ENCODE measurements at places on chromosomes 16 and 17.

GRCh38 chr17:49928837-49929475, 40.0 kb upstream of the DLX4 start:
- no peak for DNase-seq

DNA sequence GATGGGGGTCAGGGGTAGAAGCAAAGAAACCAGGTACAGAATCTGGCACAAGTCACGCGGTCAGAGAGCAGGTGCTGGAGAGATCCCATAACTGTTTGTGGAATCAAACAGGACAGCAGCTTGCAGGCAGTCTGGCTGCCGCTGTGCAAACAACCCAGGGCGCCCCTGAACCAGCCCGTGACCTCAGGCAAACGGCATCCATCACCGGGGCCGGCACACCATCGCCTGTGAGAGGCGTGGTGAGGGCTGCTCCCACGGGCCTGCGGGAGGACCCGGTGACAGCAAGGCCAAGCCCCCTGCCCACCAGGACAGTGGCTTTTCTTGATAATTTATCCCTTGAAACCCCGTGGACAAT, 47.9 kb downstream of the CBFA2T3 start:
- DNase-seq = no peak

GRCh38 chr17:40605306-40605705, 40.0 kb upstream of the CCR7 start:
- peak; percentile 69 for DNase-seq

GRCh38 chr16:67236563-67237395, 9.8 kb downstream of the TMEM208 start:
- DNase-seq = peak; percentile 69

DNA sequence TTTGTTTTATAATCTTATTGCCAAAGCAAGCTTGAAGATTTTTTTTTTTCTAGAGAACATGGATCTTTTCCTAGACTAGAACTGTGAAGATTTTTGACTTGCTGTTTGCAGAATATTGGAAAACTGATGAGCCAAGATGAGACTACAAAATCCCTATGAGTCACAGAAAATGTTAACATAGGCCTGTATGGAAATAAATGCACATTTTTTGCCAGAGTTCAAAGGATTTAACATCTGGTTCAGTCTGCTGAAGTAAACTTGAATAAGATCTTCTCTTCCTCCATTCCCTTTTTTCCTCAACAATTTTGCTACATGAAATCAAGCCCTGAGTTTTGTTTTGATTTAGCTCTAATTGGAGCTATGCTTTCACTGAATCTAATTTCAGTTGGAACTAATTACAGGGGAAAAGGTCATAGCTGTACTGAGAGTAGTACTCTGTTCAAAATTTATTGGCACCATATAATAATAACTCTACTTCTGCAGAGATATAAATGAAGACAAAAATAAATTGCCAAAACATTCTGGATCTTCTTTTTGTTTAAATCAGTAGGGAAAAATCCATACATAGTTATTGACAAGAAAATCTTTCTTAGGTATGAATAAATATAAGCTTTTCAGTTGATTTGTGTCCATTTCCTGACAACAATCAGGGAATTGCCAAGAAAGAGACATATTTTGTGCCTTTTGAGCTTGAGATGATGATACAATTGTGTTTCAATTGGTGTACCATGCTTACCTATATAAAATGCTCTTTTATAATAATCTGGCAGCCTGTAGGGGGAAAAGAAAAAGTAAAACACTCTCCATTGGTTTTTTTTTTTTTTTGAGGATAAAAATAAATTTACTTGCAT, 387.5 kb upstream of the GOT2 start:
- DNase-seq = no peak

GRCh38 chr16:61831351-61831917, 204.8 kb downstream of the CDH8 start:
- DNase-seq = no peak

DNA sequence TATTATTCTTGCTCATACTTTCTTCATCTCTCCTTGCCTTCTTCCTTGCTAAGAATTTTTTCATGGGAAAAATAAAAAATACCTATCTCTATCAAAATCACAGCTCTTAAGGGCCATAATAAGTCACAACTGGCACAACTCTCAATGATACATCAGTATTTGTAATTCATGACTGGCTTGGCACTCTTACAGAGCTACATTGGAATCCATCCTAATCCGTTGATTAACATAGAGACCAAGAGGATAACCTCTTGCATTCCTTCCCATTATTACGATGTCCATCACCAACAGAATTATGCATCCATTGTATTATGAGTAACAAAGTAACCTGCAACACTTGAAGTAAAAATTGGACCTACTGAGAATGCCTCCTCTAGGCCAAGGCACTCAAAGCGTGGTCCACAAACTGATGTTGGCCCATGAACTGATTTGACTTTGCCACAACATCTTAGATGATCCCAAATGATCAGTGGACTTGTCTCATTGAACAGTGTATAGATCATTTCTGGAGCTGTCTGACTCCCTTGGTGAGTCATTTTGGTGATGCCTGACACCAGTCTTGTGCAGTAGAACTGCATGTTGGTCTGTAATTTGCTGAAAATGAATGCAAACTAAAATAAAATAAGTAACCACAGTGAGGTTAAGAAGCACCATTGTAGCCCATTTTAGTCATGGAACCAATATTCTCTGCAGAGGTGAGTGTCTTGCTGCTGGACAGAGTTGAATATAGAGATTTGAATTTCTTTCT, 163.2 kb downstream of the AXIN2 start:
- DNase-seq = no peak

DNA sequence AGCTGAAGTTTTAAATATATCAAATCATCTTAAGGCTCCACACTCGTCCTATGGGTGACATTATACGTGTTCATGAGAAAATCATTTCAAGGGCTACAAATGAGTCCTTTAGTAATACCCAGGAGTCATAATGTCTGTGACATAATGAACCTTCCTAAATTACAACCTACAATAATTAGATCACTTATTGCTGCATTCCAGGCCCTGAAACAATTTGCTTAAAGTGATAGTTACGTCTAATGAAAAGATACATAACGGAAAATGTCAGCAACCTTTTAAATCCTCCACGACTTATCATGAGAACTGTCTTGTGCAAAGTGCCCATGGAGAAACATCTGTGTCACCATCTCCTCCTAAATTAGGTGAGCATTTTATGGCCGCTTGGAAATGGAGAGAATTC, 43.4 kb downstream of the IRX3 start:
- no peak for DNase-seq

- DNase-seq = no peak
Measured at GRCh38 chr16:57972306-57972705, 1.4 kb upstream of the CNGB1 start.

DNA sequence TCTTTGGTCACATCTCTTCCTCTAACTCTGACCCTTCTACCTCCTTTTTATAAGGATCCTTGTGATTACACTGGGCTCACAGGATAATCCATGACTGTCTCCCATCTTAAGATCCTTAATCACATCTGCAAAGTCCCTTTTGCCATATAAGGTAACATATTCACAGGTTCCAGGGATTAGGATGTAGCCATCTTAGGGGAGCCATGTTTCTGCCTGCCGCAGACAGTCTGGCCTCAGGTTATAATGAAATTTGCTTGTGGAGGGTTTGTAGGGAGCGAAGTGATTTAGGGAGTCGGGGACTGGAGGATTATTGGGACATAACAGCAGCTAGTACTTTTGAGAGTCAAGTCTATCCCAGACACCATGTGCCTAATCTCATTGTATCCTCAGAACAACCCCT, 7.7 kb downstream of the EEF2K start:
- DNase-seq = no peak

DNA sequence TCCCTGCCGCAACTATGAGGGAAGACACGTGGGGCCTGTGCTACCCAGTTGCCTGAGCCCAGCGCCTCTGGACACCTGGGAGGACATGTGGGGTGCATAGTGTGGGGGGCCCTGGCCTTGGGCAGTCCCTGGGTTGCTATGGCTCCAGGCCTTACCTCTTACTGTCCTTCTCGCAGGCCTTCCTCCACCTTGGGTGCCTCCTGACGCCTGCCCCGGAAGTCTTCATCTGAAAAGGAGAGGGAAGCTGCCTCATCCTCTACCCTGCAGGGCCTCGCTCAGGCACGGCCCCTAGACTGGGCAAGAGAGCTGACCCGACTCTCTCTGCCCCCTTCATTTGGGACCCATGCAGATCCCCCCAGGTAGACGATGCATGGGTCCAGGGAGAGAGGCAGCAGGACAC, 16.5 kb upstream of the MRPS23 start:
- DNase-seq = no peak

GRCh38 chr17:18858567-18859245, 775 bp downstream of the PRPSAP2 start:
- DNase-seq = no peak

- no peak for DNase-seq
Measured at GRCh38 chr16:78982096-78982744, 618.3 kb downstream of the MAF start.

DNA sequence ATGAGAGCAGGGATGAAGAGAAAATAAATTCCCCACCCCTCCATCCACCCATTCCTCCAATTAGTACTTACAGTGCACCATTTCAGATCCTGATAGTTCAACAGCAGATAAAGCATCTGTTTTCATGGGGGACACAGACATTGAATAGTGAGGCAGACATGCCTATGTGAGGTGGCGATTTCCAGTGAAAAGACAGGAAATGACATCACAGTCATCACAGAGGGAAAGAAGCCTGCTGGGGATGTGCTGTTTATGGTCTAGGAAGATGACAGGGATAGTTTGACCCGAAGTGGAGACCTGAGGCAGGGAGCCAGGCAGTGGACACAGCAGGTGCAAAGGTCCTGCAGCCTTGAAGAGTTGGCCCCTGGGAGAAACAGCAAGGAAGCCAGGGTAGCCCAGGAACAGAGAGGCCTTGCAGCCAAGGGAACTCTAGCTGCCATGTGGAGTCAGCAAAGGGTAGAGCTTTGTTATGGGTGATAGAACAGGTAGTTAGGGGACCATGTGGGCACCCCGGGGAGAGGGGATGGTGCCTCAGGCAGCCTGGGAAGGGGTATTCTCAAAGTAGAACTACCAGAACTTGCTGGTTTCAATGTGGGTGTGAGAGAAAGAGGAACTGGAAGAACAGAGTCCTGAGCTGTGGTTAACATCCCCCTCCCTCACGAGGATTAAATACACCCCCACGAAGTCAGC, 256.6 kb downstream of the CPPED1 start:
- no peak for DNase-seq

DNA sequence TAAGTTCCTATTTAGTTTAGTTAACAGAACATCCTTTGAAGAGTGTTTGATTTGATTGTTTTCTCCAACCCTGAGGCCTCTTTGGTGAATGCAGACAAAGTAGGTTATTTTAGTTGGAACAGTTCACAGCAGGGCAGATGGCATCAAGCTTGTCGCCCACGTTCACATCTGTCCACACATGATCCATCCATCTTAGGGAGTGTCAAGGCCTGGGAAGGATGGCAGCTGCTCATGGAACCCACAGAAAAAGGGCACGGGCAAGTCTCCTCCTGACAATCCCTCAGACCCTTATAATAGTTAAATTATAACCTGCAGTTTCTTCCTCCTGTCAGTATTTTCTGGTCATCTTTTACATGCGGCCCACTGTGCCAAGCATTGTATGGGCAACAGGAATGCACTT, 60.2 kb downstream of the KNOP1 start:
- DNase-seq = no peak

- DNase-seq = no peak
Measured at GRCh38 chr17:1143573-1143972, 36.2 kb downstream of the ABR start.

- DNase-seq = no peak
Measured at GRCh38 chr16:9847146-9847545, 335.1 kb downstream of the GRIN2A start.

DNA sequence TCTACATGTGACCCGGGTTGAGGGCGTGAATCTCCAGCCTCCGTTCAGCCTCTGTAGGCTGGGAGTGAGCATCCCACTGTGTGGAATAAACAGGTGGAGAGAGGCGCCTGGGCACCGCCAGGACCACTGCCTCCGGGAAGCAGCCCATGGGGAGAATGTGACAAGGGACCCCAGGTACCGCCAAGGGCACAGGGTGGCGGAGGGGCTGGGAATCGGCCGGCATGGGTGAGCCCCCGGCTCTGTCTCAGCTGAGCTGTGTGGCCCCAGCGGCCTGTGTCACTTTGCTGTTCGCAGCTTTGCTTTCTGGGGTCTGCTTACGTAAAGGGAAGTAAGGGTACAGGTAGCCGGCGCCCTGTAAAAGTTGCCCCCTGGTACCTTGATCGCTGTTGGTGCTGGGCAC, 11.5 kb downstream of the GSE1 start:
- no peak for DNase-seq

GRCh38 chr17:45640141-45640850, 143.8 kb upstream of the CRHR1 start:
- peak; percentile 57 for DNase-seq

DNA sequence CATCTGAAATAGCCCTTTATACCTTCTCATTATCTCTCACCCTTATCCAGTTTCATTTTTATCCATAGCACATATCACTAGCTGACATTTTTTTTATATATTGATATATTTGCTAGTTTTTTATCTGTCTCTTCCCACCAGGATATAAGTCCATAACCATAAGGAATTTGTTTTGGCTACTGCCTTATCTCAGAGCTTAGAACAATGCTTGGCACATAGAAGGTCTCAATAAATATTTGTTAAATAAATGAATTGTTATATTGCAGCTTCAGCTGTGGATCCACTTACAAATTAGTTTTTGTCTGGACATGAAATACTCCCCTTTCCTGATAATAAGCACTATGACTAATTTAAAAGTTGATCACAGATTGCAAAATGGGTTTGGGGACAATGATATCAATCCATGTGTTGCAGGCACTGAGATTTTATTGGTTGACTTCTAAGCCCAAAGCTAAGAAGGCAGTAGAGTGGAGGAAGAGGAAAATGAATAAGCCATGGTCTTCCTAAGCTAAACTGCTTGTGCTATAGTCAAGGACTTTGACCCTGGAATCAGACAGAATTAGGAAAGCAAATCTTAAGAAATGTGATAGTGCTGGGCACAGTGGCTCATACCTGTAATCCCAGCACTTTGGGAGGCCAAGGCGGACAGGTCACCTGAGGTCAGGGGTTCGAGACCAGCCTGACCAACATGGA, 31.9 kb upstream of the YPEL2 start:
- no peak for DNase-seq

- DNase-seq = no peak
Measured at GRCh38 chr17:83064732-83065659, 14.4 kb upstream of the METRNL start.

DNA sequence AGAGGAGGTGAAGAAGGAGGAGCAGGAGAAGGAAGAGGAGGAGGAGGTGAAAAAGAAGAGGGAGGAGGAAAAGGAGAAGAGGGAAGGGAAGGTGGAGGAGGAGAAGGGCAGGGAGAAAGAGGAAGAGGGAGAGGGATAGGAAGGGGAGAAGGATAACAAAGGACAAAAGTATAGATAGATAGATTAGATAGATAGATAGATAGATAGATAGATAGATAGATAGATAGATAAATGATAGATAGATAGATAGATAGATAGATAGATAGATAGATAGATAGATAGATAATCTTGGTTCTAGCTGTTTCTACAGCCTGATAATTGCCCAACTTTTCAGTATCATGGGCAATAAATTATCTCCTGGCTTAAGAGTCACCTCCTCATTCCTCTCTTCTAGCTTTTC, 296.2 kb upstream of the C16orf82 start:
- no peak for DNase-seq

All from activated T-cell treated with anti-CD3 and anti-CD28 coated beads for 24 hours (primary cell).